ENCODE measurements at places on chromosomes 7 and 10.

DNA sequence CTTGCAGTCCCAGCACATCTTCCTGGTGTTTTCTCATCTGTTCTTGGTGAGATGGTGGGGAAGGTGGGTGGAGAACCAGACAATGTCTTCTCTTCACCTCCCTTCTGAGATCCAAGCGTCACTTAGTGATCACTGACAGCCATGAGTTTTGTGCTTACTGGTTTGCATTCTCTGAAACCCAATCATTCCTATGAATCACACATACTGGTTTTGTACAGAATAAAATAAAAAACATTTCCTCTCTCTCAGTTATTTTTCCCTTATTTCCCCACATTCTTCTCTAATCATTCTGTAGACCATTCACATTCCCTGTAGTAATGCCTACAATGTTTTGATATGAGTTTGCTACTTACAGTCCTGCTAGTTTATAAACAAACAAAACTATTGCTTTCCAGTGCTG, 143.8 kb upstream of the SLC13A1 start:
- DNase-seq: no peak

DNA sequence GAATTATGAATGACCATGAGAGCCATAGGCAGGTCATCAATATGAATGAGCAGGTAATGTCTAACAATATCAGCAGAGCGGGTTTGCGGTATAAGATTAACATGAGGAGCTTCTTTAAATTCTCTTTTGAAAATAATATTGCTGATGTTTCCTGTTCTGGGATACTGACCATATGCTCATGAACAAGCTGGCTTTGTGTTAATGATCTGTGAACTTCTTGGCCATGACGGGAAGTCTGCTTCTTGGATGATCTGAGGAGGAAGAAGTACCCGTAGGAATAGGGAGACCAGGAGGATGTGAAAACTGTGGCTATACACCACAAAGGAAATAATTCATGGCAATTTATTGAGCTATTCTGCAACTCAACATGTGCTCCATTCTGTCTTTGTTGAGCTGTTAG, 38.6 kb downstream of the ITGA8 start:
- no peak for DNase-seq

DNA sequence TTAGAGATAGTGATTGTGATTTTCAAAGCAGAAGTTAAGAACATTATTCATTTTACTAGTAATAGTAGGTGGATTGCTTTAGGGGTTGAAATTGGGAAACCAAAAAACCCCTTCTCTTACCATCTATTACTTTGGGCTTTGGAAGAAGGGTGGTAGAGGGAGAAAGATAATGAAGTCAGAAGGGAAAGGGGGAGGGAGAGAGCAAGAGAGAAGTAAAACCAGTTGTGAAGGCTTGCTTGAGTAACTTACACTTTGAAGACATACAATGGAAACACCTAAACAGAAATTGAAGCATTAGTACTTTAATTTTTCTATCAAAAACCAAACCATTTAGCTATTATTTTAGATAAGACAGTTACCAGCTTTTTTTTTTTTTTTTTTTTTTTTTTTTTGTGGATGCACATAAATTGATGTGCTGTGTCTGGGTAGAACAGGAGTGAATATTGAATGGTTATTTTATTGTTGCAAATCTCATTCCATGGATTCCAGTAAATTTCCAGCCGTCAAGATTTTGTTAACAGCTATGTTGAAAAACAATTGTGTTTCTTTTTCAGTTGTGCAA, 5.5 kb downstream of the PRKAR2B start:
- no peak for DNase-seq

- no peak for DNase-seq
These were observed 4.1 kb downstream of the ERCC6 start for GRCh38 chr10:49534670-49535381.

GRCh38 chr10:71708897-71709882, 10.4 kb downstream of the C10orf105 start:
- DNase-seq: no peak

- no peak for DNase-seq
These were observed 377.6 kb downstream of the MDFIC start for GRCh38 chr7:115299397-115300037.

All from AG04449 (cell line).